H54 (cell line): ENCODE measurements at places on chromosomes 5 and 9.

GRCh38 chr5:140677947-140678346, 4.6 kb upstream of the DND1 start:
- no peak for DNase-seq

GRCh38 chr5:68303038-68303738, 87.6 kb downstream of the PIK3R1 start:
- DNase-seq = no peak

GRCh38 chr5:176178789-176179188, 59.4 kb upstream of the SIMC1 start:
- DNase-seq = no peak

DNA sequence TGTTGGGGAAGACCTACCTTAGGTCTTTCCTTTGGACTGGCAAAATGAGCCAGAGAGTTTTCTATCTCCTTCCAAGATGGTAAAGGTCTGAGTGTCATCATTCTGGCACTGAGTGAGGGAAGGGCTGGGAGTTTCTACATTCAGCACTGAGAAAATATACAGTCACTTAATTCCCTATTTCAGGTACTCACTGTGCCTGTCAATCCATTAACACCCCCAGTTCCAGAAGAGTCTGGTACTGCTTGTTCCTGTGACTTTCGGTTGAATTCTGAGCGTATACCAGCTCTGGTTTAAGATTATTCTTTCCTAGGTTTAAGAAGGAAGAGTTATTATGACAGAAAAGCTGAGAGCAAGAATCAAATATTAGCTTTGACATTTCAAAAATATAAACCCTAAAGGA, 68.4 kb downstream of the MTX3 start:
- DNase-seq = no peak

- DNase-seq = no peak
Observed at GRCh38 chr5:132427281-132428146, 58.0 kb downstream of the SLC22A5 start.

DNA sequence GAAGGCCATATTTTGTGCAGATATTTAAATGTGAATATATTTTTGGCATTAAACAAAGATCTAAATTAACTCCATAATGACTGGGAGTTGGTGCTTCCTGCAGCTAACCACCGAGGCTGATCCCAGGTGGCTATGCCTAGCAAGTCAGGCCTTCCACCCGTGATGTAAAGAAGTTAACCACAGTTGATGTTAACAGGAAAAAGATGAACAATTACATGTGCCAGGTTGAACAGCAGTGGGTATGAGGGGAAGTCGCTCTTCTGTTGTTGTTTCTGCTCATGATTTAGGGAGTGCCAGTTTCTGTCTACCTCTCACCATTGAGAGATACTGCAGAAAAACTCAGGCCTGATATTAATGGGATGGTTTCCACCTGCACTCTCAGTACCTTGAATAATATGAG, 334.3 kb downstream of the EBF1 start:
- no peak for DNase-seq

DNA sequence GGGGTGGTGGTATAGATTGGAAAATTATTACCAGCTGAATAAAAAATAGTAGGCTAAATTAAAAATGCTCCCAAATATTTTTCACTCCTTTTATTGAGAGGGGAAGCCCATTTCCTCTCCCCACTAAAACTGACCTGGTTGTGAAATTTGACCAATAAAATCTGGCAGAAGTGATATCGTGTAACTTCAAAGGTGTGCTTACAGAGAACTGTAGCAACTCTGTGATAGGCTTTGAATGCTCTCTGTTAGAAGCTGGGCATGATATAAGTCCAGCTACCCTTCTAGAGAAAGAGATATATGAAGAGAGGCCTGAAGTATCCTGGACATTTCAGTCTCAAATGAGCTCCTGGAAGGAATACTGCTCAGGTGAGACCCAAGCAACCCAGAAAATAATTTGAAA, 10.2 kb upstream of the RFK start:
- DNase-seq = no peak

- no peak for DNase-seq
Observed at GRCh38 chr9:33272061-33272460, 7.2 kb downstream of the CHMP5 start.
